ENCODE measurements at places on chromosomes 11 and 22.

- no peak for DNase-seq
Observed at GRCh38 chr11:89442801-89443200, 48.4 kb downstream of the NOX4 start.

- no peak for DNase-seq
Observed at GRCh38 chr11:128853559-128853958, 13.5 kb downstream of the KCNJ1 start.

- no peak for DNase-seq
Observed at GRCh38 chr11:15818132-15818842, 538.1 kb downstream of the SOX6 start.

DNA sequence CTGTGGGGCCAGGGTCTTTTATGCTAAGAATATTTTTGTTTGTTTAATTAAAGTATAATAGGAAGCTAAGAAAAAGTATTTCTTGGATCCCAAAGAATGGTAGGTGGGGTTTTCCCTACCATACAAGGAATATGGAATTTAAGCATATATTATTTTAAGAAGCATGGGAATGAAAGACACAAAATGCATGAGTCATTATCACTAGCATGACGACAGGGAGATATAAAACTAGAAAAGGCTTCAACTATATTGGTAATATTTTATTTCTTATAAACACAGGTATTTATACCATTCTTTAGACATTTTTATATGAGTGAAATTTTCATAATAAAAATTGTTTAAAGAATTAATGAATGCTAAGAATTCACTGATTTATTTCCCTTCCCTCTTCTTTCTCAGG is 39.3 kb upstream of the SOX6 start:
- DNase-seq = no peak

DNA sequence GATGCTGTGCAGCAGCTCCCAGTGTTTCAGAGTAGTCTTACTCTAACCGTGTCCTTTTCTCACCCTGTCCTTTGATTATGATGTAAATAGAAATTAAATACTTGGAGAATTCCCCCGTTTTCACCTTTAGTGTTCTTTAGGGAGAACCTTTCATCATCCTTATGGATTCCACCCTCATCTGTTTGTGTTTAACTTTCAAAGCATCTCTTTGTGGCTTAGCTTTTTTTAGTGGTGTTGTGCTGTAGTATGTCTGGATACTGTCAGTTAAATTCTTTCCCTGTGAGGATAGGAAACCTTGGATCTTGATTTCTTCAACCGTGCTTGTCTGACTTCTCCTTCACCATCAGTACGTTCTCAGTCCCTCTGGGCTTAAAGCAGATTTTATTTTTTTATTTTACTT is 48.5 kb downstream of the PPP6R3 start:
- no peak for DNase-seq

DNA sequence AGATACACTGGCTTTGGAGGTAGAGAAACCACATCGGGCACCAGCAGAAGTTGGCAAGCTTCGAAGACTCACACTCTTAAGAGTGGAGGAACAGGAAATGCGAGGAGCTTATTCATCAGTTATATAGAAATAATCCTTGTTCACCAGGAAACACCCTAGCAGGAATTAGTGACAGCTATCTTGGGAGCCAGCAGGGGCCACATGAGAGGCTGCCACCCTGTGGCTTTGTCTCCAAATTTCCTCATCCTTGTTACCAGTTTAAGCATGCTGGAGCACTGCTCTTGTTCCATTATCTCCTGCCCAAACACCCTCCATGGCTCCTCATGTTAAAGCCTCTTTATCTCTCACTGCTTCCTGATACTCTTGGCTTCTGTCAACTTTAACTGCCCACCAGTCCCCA is 131.0 kb downstream of the PLEKHA7 start:
- DNase-seq = peak; percentile 86

DNA sequence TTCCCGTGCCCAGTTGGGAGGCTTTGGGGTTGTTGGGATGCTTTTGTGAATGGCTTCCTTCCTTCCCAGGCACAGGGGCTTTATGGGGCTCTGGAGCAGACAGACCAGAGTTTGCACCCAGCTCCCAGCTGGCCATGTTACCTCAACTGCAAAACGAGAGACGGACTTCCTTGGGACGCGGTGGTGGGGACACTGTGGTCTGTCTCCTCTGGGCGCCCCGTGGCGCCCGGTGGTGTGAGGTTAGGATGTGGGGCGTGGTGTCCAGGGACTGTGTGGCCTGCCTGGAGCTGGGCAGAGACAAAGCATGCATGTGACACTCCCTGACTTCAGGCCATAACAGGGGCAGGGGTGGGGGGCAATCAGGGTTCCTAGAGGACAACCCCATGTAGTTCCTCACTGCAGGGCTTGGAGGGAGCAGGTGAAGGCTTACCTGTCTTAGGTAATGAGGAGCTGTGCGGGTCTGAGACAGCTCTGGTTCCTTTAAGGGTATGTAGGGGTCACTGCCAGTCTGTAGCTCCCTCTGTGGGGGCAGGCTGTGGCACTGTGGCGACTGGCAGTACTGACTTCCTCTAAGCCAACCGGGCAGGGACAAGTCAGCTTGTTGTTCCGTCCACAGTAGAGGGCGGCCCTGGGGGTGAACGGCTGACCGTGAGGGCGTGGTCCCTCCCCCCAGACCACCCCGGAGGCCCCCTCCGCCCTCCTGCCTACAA is 14.4 kb downstream of the KCNQ1 start:
- DNase-seq = no peak

DNA sequence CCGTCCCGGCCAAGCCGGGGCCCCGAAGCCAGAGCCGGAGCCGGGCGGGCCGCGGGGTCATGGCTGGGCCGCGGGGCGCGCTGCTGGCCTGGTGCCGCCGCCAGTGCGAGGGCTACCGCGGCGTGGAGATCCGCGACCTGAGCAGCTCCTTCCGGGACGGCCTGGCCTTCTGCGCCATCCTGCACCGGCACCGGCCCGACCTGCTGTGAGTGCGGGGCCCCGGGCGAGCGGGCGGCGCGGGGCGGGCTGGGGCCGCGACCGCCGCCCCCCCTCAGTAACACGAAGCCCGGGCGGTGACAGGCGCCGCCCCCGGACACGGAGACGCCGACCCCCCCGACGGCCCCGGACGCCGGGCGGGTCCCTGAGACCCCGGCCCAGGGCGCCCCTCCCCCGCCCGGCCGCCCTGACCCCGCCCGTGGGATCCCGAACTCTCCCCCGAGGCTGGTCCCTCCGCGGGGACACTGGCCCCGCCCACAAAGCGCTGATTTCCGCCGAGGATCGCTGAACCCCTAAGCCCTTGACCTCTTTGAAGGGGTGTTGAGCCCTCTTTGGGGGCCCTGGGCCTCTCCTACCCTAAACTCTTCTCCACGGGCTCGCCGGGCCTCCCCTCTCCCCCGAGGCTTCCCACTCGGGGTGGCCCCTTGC is 389 bp downstream of the MICALL1 start:
- peak; percentile 50 for DNase-seq

DNA sequence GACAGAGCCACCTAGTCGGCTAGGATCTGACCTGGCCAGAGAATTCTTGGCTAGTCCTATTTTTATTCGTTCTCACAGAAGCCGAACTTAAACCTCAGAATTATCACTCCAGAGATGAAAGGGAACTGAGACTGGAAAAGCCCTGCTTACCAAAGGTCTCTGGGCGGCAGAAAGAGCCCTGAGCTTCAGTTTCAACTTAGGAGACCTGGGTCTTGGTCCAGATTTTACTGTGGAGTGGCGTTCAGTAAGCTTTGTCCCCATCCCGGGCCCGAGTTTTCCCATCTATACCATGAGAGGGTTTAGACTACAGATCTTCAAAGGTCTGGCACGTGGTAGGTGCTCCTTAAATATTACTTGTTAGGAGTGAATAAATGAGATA is 516 bp downstream of the NEU3 start:
- peak; percentile 24 for DNase-seq

DNA sequence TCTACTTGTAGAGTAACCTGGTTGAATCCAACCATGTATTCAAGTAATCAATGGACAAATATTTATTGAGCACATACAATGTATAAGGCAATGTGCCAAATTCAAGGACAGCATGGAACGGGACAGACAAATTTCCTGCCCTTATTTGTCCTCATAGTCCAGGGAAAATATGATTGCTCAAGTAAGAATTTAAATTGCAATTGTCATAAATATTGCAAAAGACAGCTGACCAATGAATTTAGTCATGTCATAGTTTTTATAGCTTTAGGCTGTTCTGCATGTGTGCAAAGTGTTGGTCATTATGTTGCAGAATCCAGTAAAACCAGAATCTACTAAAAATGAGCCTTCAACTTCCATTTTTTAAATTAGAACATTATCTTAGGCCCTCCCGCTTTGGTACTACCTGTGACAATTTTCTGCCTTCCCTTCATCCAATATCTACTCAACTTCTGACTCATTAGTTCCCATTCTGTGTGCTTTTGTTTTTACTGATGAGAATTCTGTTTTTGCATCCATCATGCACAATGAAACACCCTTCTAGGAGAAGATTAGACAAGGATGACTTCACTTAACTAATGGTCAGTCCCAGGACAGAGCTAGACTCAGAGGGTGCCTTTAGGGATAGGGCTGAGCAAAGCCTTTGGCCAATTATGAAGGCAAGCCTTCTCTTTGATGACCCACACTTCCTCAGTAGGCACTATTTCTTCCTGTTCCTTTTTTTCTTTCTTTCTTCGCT is 45.8 kb upstream of the FIBIN start:
- no peak for DNase-seq

- DNase-seq = peak; percentile 7
Observed at GRCh38 chr11:23181022-23181807, 320.9 kb upstream of the CCDC179 start.

DNA sequence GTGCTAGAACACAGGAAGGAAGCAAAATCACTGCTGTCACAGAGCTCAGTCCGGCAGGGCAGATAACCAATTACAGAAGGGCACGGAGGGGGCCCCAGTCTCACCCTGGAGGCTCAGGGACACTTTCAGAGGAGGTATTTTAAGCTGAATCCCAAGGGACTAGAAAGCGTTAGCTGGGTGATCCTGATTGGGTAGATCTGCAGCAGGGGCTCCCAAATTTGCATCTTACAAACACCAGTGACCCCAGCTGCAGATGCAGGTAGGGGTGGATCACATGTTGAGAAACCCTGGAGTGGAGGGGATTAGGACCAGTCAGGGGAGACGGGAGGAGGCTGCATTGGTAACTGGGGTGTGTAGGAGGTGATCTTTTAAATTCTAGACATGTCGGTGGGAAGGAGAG is 91.4 kb downstream of the CSNK2A3 start:
- DNase-seq = no peak

DNA sequence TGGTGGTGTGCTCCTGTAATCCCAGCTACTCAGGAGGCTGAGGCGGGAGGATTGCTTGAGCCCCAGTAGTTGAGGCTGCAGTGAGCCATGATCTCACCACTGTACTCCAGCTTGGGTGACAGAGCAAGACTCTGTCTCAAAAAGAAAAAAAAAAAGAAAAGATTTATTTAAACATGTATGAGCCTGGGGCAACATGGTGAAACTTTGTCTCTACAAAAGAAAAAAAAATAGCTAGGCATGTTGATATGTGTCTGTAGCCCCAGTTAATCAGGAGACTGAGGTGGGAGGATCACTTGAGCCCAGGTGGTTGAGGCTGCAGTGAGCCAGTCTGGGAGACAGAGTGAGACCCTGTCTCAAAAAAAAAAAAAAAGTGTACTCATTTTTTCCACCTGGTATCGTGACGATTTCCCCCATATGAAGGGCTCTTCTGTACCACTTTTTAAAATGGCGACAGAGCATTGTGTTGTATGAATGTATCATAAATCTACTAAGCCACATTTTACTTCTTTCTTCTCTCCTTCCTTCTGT is 16.4 kb upstream of the KCTD14 start:
- DNase-seq = no peak

DNA sequence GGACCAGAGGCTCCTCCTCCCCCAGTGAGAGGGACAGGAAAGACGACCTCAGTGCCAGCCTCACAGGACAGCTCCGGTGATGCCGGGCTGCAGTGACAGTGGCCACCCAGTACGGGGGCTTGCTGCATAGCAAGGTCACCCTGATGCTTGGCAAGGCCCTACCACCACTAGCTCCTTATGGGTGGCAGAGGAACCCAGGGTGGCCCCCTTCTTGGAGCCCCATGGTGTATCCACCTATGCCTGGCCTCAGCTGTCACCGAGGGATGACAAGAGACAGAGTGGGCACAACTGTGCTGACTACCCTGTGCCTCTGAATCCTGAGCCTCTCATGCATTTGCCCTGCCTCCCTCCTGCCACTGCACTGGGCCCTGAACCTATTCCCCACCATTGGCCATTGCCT is 809.2 kb downstream of the TBC1D22A start:
- no peak for DNase-seq

DNA sequence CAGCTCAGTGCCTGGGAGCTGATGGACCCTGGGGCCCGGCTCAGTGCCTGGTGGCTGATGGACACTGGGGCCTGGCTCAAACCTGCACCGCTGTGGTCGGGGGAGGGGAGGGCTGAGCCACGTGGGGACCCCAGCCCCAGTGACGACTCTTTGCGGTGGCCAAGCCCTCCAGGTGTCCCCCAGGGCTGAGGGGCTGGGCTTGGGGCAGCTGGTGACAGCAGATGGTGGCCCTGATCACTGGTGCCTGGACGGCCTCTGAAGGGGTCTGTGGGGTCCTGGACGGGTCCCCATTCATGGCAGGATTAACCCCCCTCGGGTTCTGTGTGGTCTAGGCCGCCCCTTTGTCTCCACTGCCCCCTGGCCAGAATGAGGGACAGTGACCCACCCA is 3.4 kb upstream of the MUC5B start:
- DNase-seq = no peak

- DNase-seq = no peak
Observed at GRCh38 chr22:47281126-47282106, 519.0 kb downstream of the TBC1D22A start.

- peak; percentile 59 for DNase-seq
Observed at GRCh38 chr22:20750461-20751184, 23.3 kb upstream of the SERPIND1 start.

DNA sequence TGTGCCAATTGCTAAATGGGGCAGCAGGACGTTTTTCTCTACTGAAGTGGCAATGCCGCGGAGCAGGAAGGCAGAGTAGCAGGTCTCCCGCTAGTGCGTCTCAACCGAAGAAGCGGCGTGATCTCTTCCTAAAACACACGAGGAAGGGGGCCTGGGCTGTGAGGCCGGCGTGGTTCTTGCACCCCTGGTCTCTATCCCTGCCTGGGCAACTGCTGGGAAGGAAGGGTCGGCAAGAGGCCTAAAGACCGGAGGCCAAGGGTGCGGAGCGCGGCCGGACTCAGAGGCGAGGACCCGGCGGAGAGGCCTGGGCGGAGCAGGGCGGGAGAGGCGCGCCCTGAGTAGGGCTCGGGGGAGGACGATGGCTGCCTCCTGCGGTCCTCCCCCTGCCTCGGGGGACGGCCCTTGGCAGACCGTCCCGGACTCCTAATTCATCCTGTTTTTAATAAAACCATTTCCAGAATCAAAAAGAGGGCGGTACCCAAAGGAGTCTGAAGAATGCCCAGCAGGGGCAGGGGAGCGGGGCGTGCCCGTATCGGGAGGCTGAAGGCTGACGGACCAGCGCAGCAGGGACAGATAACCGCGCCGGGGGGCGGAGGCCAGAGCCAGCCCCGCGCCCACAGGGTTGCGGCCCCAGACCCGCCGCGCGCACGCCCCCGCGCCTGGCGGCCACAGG is 572 bp upstream of the APLP2 start:
- DNase-seq = peak; percentile 96

DNA sequence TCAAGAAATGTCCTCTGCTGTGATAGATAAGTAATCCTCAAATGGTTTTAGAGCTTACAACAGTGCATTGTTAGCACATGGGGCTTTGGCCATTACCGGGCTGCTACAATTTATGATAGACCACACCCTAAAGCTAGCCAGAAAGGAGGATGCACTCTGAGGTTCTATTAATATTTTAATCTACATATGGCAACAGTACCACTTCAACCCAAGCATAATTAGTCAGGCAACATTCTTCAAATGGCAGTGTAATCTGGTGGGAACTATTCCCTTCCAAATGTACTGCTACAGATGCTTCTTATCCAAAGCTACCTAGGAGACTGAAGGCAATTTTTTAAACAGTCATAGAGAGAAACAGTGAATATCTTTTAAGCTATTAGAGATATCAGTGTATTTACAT is 697.6 kb downstream of the KCNA4 start:
- no peak for DNase-seq
